Suppressor macrophage treated with lipopolysaccharide for 1 hour (primary cell): ENCODE measurements at places on chromosomes 1 and 21.

DNA sequence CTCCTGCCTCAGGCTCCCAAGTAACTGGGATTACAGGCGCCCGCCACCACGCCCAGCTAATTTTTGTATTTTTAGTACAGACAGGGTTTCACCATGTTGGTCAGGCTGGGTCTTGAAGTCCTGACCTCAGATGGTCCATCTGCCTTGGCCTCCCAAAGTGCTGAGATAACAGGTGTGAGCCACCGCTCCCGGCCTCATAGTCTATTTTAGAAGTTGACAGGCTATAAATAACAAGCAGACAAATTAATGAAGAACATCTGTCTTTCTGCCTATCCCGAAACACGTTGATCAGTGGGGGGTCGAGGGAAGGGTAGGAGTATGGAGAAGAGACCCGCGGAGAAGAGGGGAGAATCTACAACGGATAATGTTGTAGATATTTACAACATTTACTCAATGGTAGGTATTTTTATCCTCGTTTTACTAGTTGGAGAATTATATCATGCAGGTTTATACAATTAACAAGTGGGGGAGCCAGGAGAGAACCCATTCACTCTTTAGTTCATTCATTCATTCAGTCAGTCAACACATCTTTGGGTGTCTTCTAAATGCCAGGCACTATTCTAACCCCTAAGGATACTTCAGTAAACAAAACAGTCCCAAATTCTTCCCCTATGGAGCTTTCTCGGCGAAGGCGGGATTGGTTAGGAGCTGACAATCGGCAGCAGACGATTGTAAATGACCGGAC, 497 bp upstream of the IFNAR2 start:
- no peak for DNase-seq

- no peak for DNase-seq
These were observed 28.2 kb downstream of the PRDM2 start for GRCh38 chr1:13728091-13728715.

- DNase-seq, result no peak
These were observed 268.8 kb upstream of the CSF3R start for GRCh38 chr1:36751525-36751924.

DNA sequence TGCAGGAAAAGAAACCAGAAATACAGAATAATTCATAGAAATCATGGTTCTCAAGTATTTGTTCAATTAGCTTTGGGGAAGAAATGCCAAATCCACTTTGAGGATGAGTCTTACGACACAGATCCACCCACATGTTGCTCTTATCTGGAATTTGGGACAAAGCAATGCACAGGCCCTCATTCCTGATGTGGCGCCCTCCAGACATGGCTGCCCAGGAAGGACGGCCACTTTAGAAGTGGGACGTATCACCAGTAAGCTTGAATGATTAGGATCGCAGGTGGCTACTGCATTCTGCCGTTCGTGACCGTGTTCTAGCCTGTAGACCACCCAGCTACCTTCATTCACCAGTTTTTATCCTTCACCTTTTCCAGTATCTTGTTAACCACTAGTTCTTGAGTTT, 20.1 kb upstream of the NCMAP start:
- no peak for DNase-seq

DNA sequence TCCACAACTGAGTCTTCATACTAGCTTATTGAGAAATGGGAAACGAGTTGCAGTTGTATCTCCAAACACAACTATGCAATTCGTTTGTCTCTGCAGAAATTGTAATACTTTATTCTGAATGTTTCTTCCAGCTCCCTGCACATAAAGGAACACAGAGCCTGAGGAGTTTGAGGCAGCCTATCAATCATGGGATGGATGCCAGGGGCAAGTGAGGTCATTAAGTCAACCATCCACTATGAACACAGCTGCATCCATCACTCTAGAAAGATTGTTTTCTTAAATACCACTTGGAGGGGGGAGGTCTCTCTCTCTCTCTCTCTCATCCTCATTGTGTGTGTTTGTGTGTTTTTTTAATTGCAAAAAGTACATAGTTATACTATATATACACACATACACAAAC, 2.9 kb upstream of the PSMB2 start:
- DNase-seq, result no peak

DNA sequence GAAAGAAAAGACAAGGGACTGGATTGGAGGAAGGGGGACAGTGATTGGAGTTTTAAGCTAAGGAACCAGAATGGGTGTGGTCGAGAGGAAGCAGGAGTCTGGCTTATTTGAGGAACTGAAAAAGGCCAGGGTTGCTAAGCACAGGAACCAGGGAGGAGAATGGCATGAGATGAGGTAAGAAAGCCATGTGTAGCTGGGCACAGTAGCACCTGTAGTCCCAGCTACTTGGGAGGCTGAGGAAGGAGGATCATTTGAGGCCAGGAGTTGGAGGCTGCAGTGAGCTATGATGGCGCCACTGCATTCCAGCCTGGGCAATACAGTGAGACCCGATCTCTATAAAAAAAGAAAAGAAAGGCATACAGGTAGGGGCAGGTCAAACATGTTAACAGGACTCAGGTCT, 8.1 kb upstream of the KHDRBS1 start:
- DNase-seq, result peak; percentile 75
